ENCODE measurements at places on chromosomes 3 and 15. TPM values are rescaled to one million over a fixed set of nuclear protein-coding genes. Genes with fewer than 3 reads are reported as not detected.

Gene RBP2
- not detected for total RNA-seq

Gene CNOT10
- 23.2 TPM for total RNA-seq

Gene GATM
- 0.44 TPM for total RNA-seq

Gene GPR27
- 0.12 TPM for total RNA-seq

Gene GRM7
- total RNA-seq: 0.22 TPM

Gene WDR73
- 30.4 TPM for total RNA-seq

Gene CPN2
- total RNA-seq: not detected

Gene PLSCR5
- not detected for total RNA-seq

Gene EOMES
- total RNA-seq: not detected

Gene NR2E3
- total RNA-seq: 0.25 TPM

Gene DNAH1
- total RNA-seq: 4.1 TPM

Gene LRRC28
- total RNA-seq: 13.4 TPM

Gene HGD
- not detected for total RNA-seq

Gene KIF23
- 28.4 TPM for total RNA-seq

Gene ALDH1A2
- 10.9 TPM for total RNA-seq

Gene ROPN1
- total RNA-seq: not detected

Gene DUOX2
- total RNA-seq: not detected

Gene SLCO2A1
- total RNA-seq: under 0.01 TPM

Gene KATNBL1
- 79.2 TPM for total RNA-seq

Gene UROC1
- total RNA-seq: not detected

Gene PLA2G4F
- total RNA-seq: 0.12 TPM

Gene TGM5
- total RNA-seq: not detected

Gene CX3CR1
- not detected for total RNA-seq

Gene C3orf20
- total RNA-seq: not detected

Gene SERPINI2
- not detected for total RNA-seq

Gene CPNE9
- not detected for total RNA-seq

Gene SLC38A3
- not detected for total RNA-seq

Gene ZNF860
- 0.37 TPM for total RNA-seq

Gene EXD1
- total RNA-seq: 0.11 TPM

Gene DLL4
- total RNA-seq: 0.66 TPM

Gene FAIM
- total RNA-seq: 10.6 TPM

Gene SLC15A2
- 0.11 TPM for total RNA-seq

Data from uterine smooth muscle cell (primary cell).